NCI-H146 (cell line): ENCODE measurements at places on chromosomes 11 and 22.
A peak's percentile ranks its signal among the peaks of the same experiment; 100 is the strongest.

DNA sequence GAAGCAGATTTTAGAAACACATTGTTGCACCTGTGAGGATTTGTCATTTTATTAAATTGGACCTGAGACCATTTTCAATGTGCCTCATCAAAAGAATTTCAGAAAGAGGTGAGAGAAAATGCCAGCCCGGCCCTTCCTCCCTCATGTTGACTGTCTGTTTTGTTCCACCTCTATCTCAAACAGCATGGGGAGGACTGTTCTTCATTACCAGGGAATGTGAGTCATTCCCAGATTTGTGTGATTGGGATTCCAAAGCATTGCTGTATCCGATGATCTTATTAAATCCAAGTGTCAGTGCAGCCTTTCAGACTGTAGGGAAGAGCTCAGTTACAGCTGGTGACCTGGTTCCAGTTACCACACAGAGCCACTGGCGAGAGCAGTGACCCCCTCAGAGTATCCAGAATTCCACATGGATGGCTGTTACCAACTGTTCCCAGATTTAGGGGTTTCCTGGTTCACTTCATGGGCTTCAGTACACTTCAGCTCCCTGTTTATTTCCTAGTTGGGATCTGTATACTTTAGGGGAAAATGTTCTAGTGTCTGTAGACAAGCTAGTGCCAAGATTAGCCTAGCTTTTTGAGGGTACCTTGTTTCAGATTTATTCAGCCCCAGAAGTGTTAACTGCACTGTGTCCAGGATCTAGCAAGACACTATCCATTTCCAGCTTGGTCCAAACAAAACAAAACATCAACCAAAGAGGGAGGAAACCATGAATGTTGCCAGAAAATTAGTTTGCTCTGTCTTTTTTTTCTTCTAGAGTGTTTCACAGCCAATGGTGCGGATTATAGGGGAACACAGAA lies 20.9 kb downstream of the KREMEN1 start:
- no peak for DNase-seq

DNA sequence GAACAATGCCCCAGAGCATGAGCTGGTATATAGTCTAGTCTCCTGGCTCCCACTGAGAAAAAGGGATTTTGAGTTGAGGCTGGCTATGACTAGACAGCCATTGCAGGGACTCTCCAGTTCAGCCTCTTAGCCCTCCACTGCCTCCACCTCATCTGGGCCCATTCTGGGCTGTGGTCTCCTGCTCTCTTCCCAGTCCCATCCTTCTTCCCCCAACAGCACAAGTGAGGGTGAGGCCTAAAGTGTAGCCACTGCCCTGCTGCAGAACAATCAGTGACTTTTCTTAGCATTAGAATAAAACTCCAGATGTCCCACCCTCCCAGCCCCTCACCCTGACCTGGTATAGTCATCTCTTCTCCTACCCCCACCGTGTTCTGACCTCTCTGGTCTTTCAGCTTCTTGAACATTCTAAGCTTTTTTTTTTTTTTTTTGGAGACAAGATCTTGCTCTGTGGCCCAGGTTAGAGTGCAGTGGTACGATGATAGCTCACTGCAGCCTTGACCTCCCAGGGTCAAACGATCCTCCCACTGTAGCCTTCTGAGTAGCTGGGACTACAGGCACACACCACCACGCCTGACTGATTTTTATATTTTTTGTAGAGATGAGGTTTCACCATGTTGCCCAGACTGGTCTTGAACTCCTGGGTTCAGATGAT lies 4.3 kb downstream of the MED15 start:
- DNase-seq, result no peak

DNA sequence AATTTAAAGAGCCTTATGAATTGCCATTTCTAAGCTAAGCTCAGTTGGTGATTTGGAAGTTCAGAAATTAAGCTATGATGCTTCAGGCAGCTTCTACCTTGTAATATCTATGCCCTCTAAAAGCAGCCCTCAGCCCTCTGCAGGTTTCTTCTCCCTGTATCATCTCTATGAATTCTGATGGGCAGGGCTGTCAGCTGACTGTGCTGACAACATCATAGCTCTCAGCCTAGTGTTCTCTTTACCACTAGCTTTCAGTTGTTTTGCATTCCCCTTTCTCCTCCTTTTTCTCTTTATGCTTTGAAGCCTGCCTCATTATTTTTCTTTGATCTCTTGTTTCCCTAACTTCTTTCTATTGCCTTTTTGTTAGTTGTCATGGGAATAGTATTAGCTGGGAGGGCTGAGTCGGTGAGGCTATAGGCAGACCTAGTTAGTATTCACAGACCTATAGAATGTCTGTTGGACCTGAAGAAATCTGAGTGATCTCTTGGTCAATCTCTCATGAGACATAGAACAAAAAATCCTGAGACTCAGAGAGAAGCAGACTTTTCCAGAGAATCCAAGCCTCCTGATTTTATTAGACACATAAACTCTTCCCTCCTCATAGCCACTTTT lies 535.4 kb downstream of the RAB38 start:
- DNase-seq, result no peak

- DNase-seq, result peak; percentile 23
Observed at GRCh38 chr22:41286639-41287091, 678 bp upstream of the RANGAP1 start.

- DNase-seq, result no peak
Observed at GRCh38 chr11:86625544-86625943, 46.9 kb downstream of the ME3 start.

DNA sequence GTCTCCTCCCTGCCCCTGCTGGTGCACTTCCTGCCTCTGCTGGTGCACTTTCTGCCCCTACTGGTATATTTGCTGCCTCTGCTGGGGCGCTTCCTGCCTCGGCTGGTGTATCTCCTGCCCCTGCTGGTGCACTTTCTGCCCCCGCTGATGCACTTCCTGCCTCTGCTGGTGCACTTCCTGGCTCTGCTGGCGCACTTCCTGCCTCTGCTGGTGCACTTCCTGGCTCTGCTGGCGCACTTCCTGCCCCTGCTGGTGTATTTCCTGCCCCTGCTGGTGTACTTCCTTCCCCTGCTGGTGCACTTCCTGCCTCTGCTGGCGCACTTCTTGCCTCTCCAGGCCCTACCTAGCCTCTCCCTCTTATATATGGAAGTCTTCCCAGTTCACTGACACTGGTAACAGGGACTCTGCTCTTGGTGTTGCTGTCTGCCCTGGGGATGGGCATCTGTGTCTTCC lies 10.1 kb downstream of the MTFP1 start:
- no peak for DNase-seq

DNA sequence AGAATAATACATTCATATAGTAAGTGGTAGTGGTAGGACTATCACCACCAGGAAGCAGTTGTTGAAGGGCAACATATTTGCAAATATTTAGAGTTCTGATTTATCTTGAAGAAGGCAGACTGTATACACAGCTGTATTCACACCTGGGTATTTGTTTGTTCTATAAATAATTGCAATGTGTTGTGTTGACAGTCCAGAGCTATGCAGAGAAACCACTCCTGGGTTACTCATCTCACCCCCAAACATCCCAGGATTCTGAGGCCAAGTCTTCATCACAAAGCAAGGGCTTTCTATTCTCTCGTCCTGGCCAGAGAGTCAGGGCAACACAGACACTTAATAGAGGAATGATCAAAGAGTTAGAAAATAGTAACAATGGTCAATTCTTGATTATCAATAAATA lies 102.1 kb upstream of the FAT3 start:
- peak; percentile 35 for DNase-seq

- DNase-seq, result no peak
Observed at GRCh38 chr22:39713799-39714290, 143.3 kb downstream of the CACNA1I start.

- DNase-seq, result no peak
Observed at GRCh38 chr11:124889191-124890091, 8.2 kb downstream of the ROBO4 start.

- DNase-seq, result no peak
Observed at GRCh38 chr22:19992481-19992911, 24.1 kb downstream of the ARVCF start.

DNA sequence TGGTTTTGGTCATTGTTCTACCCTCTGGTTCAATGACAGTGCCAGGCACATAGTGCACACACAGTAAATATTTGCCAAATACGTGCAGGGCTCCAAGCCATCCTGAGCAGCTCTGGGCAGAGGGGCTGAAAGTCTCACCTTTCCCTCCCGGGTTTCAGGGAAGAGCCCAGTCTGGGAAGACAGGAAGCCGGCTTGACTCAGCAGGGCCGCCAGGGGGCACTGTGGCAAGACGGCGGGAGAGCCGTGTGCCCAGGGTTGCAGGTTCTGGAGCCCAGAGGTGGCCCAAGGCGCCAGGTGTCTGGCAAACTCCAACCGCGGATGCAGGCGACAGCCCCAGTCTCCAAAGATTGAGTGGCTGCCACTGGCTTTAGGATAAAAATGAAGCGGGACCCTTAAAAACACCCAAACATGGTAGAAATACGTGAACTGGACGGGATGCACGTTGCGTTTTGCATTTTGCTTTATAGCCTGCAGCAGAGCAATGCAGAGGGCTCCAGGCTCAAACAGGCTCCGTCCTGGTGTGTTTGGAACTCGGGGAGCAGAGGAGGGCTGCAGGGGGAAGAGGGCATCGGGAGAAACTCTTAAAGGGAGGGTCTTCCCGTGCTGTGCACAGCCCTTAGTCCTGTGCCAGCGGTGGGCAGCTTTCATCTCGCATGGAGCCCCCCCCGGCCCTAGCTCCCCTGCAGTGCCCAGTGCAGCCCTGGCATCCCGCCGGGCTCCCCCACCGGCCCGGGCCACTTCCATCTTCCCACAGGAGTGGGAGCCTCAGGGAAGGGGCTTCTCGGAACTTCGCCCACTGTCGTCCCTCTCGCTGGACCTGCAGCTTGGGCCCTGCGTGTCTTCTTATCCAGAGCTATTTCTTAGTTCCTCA lies 10.7 kb downstream of the KRTAP5-5 start:
- peak; percentile 77 for DNase-seq

GRCh38 chr22:22398530-22399327 lies 109.8 kb downstream of the ZNF280B start:
- no peak for DNase-seq

GRCh38 chr11:17735818-17736578 lies 1.4 kb downstream of the KCNC1 start:
- DNase-seq, result no peak

- DNase-seq, result no peak
Observed at GRCh38 chr11:111770581-111771134, 4.5 kb upstream of the PPP2R1B start.

GRCh38 chr11:1881442-1882264 lies 10.0 kb downstream of the PRR33 start:
- DNase-seq, result no peak

DNA sequence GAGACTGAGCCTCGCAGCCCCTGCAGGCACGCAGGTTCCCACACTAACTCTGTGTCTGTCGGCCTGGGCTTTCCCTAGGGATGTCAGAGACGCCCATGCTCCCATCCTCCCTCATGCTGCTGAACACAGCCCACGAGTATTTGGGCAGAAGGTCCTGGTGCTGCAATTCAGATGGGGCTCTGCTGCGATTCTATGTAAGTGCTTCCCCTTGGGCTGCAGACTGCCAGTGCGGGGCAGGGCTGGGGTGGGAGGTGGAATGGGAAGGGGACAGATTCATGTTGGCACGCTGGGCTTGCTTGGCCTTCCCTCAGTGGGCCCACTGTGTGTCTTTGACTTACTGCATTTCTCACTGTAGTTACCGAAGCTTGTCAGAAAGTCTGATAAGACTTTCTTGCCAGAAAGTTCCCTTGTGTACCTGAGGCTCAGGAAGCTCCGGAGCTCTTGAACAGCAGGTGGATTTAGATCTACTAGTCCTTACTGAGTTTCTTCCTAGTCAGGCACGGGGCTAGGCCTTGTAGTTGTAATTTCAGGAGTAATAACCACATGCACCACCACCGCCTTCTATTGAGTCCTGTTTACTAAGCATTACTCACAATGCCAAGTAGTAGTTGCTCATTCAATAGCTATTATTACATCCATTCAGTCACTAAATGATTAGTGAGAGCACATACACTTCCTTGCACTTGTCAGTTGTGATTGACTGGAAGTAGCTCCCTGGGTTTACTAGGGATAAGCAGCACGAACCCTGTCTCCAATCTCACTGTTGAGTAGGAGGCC lies 65.2 kb downstream of the CABIN1 start:
- DNase-seq, result no peak

- DNase-seq, result peak; percentile 52
Observed at GRCh38 chr11:45560913-45561281, 104.5 kb downstream of the CHST1 start.

DNA sequence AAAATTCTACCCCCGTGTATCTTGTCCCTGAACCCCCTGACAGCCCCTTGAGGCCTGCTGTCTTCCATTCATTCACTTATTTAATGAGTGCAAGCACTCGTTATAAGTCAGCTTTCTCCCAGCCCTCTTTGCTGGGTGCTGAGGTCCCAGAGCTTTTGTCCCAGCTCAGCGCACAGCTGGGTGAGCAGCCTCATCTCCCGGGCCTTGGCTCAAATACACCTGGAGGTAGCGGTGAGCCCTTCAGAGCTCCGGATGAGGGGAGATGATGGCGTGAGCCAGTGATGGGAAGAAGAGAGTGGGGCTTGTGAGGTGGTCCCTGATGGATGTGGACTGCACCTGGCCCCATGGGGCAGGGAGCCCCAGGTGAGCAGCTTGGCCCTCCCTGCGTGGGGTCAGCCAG lies 18.1 kb upstream of the ARHGAP8 start:
- DNase-seq, result no peak

- peak; percentile 75 for DNase-seq
Observed at GRCh38 chr11:68120273-68121066, 718 bp downstream of the CHKA start.

DNA sequence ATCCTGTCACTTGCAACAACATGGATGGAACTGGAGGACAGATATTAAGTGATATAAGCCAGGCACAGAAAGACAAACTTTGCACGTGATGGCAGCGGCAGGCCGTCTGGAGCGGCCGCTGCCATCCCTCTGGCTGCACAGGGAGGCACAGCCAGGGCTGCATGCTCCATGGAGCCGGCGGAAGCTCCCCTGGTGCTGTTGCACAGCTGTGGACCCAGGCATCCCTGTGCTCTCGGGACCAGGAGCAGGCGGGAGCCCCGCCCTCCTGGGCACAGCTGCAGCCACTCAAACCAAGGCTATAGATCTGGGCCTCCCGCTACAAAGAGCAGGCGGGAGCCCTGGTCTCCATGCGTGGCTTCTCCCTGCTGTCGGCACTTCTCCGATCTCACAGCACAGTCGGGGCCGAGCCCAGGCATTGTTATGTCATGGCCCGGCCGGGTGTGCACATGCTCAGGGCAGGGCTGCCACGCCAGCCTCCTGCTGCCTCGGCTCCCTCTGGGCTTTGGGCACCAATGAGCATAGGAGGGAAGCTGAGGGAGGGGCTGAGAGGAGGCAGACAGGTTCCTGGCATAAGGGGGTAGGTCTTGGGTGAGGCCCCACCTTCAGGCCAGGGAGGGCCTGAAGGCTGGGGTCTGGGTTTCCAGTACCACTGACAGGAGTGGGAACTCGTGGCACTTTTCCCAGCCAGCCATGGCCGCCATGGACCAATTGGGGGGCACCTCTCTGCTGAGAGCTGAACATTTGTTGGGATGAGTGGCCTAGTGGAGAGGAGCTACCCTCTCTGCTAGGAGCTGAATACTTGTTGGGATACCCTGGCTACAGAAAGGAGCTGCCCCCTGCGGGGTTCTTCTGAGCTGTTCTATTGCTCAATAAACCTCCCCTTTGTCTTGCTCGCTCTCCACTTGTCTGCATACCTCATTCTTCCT lies 16.7 kb downstream of the RRP8 start:
- DNase-seq, result peak; percentile 63

GRCh38 chr11:93089474-93090102 lies 108.2 kb downstream of the SLC36A4 start:
- peak; percentile 6 for DNase-seq

GRCh38 chr11:74473382-74474173 lies 6.2 kb upstream of the KCNE3 start:
- no peak for DNase-seq

- DNase-seq, result no peak
Observed at GRCh38 chr11:72513411-72513810, 79.1 kb upstream of the CLPB start.
